ENCODE measurements at places on chromosomes 7 and 10.

DNA sequence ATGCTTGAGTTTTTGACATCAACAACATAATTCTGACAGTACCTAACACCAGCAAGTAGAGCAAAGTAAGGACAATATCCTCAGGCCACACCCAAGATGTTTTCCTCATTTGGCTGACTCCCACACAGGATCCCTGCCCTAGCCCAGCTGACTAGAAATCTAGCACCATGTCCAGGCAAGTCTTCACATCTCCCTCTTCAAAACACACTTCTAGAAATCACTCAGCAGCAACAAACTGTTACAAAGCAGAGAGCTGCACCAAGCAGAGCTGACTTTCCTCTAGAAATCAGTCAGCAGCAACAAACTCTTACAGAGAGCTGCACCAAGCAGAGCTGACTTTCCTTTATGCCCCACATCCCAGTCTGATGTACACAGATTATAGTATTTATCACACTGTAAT, 7.7 kb downstream of the TMEM168 start:
- no peak for DNase-seq

- DNase-seq = no peak
Measured at GRCh38 chr7:151191544-151191943, 4.5 kb upstream of the ASB10 start.

- DNase-seq = no peak
Measured at GRCh38 chr10:74320717-74321116, 169.7 kb downstream of the ADK start.

- DNase-seq = no peak
Measured at GRCh38 chr10:123538401-123539320, 127.5 kb upstream of the GPR26 start.

DNA sequence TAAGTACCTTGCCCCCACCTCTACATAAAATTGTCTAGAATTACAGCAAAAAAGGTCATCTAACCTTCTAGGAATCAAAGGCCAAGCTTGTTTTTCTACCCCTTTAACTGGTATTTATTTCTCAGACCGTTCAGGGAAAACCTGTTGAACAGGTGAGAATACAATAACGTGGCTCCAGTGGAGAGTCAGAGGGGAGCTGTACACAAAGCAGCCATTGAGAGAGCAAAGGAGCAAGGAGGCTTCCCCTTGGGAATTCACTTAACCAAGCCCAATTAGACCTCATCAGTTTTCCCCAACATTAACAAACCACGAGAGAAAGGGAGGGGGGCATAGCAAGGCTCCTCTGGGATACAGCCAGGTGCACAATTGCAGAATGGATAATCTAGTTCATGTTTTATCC, 101.9 kb downstream of the ELMO1 start:
- no peak for DNase-seq

DNA sequence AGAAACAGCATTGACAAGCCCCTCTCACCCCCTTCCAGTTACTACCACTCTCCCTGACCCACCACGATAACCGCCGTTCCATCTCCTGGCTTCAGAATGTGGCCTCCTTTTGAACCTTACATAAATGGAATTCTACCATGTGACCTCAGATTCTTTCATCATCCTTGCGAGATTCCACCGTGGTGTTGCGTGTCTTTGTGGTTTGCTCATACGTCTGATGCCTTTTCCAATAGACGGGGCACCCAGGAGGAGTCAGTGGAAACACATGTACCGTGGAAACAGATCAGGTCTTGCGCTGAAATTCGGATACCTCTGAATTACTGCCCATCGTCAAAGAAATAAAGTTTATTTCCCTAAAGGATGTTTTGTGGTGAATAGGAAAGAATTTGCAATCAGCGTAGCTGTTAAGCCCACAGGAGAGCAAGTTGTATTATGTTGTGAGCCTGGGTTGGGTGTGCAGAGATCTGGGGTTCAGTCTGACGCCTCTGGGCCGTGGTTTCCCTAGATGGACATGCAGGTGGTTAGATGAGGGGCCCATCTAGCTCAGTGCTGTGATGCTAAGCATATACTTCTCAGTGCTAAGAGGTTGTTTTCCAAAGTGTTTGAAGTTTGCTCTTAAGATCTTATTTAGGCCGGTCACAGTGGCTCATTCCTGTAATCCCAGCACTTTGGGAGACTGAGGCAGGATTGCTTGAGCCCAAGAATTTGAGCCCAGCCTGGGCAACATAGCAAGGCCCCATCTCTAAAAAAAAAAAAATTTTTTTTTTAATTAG, 29.1 kb downstream of the GTF2IRD1 start:
- DNase-seq = no peak

DNA sequence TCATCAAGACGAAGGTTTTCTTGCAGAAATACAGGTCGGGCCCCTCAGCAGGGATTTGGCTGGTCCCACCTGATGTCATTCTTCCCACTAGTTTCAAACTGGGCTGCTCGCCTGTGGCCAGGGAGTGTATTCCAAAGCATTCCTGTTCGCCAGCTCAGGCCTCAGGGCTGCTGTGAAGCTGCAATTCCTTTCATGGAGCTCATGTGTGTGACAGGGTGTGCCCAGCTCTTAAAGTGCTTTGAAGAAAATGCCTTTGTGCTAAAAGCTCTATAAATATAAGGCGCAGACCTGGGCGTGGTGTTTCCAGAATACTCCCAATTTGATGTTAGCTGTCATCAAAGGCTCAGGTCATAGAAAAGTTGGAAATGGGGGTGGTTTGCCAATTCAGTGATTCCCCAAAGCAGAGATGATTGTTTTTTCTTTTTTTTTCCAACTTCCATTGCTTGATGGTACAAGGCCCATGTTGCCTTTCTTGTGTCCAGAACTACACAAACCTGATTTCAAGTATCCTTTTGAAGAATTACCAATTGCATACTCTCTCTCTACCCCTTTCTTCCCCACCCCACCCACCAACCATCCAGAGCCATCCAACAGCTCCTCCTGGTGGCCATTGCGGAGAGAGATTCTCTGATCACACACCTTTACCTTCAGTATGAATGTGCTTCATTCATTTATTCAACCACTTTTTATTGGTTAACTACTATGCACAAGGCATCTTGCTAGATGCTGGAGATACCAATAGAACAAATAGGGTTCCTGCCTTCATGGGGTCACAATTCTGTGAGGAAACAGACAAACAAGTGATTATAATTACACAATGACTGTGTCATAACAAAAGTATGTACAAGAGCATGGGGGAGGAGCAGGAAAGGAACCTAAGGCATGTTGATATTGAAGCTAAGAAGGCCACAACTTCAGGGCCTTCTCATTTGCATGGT, 297.3 kb upstream of the LYZL1 start:
- DNase-seq = no peak

DNA sequence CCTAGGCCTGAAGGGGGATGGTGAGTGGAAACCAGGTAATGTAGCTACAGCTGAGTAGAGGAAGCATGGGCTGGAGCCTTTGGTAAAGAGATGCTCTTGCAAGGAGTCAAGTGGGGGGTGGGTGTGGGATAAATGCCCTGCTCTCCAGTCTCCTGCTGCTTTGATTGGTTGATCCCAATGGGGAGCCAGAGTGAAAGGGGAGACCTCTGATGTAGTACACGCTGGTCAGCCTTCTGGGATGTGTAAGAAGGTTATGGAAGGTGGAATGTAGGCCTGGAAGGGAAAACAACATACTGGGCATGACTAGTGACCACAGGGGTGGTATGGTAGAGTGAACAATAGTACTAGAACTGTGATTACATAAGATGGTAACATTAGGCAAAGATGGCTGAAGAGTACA, 44.3 kb downstream of the TET1 start:
- DNase-seq = no peak

- no peak for DNase-seq
Measured at GRCh38 chr10:69901022-69901421, 99.3 kb downstream of the COL13A1 start.

DNA sequence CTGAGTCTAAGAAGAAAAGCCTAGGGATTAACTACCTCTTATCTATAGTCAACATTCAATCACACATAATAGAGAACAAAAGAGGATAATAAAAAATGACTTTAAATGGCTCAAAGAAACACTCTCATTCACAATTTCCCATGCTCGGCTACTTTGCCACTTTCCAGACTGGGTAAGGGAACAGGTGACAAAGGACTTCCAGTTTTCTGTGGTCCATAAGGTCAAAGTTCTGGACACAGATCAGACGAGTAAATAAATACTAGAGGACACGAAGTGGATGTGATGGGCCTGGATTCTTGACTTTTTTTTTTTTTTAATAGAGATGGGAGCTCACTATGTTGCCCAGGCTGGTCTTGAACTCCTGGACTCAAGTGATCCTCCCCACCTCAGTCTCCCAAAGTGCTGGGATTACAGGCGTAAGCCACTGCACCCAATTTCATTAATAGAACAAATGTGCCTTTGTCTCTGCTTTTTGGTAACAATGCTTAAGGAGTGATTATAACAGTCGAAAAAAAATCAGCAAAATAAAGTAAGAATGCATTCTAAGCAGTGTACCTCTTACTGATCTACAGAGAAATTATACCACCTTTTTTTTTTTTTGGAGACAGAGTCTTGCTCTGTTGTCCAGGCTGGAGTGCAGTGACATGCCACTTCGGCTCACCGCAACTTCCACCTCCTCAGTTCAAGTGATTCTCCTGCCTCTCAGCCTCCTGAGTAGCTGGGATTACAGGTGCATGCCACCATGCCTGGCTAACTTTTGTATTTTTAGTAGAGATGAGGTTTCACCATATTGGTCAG, 70.6 kb downstream of the WAPL start:
- no peak for DNase-seq

DNA sequence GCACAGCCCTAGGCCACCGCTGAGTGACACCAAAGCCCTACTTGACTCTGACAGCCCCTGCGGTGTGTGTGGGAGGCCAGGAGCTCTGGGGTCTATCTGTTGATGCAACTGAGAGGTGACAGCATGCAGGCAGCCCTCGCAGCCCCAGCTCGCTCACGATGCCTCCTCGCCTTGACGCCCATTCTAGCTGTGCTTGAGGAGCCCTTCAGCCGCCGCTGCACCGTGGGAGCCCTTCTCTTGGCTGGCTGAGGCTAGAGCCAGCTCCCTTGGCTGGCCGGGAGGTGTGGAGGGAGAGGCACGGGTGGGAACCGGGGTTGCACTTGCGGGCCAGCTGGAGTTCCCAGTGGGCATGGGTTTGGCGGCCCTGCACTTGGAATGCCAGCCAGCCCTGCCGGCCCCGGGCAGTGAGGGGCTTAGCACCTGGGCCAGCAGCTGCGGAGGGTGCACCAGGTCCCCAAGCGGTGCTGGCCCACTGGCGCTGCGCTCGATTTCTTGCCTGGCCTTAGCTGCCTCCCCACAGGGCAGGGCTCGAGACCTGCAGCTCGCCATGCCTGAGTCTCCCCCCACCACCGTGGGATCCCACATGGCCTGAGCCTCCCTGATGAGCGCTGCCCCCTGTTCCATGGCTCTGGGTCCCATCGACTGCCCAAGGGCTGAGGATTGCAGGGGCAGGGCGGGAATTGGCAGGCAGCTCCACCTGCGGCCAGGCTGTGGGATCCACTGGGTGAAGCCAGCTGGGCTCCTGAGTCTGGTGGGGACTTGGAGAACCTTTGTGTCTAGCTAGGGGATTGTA, 31.6 kb upstream of the POM121L12 start:
- no peak for DNase-seq

DNA sequence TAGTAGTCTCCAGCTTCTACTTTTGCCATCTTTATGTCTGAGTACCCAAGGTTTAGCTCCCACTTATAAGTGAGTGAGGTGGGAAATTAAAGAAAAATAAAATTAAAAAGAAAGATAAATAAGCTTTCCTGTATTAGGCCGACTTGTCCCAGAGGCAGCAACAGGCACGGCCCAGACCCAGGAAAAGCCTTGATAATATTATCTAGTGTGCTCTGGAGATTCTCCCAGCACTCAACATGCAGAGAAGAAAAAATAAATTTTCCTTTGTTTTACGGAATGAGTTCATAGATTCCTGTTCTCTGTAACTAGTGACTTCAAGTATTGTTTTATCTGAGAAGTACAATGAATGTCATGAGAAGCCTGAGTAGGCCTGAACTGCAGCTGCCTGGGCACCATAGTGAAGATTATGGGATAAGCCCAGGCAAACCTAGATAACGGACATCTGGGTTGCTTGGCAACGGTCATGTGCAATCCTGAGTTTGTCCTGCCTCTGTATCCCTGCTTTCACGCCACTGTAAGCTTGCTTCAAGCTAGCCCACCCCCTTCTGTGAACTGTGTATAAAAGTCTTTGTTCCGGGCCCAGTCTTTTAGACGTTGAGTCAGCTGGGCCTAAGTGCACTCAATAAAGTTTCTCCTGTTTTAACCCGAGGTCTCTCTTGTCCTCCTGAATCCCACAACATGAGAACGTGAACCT, 6.4 kb downstream of the ATE1 start:
- no peak for DNase-seq

DNA sequence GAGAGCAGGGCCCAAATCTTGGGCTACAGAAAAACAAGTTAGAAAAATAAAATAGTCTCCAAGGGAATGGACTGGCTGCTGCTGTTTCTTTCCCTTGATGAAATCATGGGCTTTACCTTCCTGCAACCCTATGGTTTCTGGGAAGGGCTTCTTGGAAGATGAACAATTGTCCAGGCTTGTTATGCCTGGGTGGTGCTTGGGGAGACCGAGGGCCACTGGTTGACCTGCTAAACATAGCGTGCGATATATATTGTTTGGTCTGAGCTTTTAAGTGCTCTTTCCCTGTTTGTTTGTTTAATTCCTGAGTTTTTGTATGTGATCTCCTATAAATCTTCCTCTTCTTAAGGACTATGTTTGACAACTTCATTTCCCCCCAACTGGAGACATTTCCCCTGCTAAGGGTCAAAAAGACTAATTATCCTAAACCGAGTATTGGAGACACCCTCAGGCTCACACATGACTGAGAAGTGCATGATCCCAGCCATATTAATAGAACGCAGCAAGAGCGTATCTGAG, 37.9 kb downstream of the SLC25A28 start:
- no peak for DNase-seq

DNA sequence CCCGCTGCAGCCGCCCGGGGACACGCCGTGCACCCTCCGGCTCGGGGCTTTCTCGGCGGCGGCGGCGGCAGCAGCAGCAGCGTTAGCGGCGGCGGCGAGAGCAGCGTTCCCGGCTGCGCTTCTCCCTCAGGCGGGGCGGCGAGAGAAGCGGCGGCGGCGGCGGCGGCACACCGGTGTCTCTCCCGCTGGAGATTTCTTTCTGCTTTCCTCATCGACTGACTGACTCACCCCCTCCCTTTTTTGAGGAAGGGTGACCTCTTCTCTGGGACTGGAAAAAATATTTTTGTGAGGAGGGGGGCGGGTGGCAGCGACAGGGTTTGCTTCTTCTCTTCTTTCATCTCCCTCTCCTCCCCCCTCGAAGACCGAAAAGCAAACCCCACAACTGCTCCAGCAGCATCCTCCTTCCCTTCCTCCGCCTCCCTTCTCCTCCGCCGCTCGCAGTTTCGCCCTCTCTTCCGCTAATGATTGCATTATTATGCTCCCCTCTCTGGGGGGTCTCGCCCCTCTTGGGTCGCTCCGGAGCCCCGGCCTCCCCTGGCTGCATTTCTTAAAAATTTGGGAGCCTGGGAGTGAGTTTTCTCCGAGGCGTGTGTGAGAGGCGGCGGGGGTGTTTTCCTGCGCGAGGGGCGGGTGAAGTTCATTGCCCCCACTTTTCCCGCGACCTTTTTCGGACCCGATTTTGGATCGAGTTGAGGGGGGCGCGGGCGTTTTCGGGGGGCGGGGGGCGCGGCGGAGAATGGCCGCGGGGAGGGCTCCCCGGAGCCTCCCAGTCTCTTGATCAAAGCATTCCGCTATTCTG, 411 bp downstream of the AUTS2 start:
- DNase-seq = no peak
